Uterus (tissue), 4 donors: ENCODE measurements at places on chromosomes 6 and 20. TPM values are rescaled to one million over a fixed set of nuclear protein-coding genes. Genes with fewer than 3 reads are reported as not detected.

Gene CRISP3
- not detected for total RNA-seq

GRCh38 chr6:152091201-152091600, 283.7 kb downstream of the ESR1 start:
- H3K4me1 ChIP-seq, result no peaks in the 10 kb centered on the region
- H3K36me3 ChIP-seq, result no peaks in the 10 kb centered on the region
- no peak overlapping the region for H3K4me3 ChIP-seq
- H3K27ac ChIP-seq, result peak overlapping the region; percentile 79
- no peaks in the 10 kb centered on the region for H3K27me3 ChIP-seq
- no peak for DNase-seq

Gene EEF1A2
- total RNA-seq, result not detected

DNA sequence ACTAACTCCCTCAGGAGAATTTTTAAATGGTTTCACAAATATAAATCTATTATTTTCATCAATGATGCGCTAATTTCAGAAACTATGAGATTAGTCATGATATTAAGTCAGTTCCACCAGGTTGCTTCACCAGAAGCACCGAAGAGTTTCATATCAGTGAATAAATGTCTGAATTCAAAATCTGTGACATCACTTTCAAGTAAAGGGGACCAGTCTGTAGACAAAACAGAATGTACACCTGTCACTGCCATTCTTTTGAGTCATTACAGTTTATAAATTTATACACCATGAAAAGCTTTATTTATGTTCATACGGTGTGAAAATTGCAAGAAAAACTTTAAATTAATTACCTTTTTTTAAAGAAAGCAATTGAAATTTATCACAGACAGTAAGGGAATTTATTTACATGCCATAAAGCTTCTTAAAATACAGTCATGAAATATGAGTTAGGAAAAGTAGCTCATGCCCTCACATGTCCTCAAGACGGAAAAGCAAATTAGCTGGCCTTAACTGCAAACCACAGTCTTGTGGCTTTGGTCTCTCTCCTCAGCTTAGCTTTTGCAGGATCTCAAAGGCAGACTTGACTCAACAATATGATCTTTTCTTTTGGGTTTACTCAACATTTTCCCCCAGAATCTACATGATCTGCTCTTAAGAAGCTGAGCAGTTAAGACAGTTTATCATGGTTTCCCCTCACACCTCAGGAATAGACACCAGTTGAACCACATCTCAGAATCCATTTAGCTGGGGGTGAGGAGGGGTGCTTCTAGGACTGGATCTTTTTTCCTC, 177.7 kb upstream of the MCHR2 start:
- no peak overlapping the region for H3K27ac ChIP-seq
- DNase-seq, result no peak
- H3K4me1 ChIP-seq, result no peaks in the 10 kb centered on the region
- H3K27me3 ChIP-seq, result no peaks in the 10 kb centered on the region
- no peaks in the 10 kb centered on the region for H3K36me3 ChIP-seq

DNA sequence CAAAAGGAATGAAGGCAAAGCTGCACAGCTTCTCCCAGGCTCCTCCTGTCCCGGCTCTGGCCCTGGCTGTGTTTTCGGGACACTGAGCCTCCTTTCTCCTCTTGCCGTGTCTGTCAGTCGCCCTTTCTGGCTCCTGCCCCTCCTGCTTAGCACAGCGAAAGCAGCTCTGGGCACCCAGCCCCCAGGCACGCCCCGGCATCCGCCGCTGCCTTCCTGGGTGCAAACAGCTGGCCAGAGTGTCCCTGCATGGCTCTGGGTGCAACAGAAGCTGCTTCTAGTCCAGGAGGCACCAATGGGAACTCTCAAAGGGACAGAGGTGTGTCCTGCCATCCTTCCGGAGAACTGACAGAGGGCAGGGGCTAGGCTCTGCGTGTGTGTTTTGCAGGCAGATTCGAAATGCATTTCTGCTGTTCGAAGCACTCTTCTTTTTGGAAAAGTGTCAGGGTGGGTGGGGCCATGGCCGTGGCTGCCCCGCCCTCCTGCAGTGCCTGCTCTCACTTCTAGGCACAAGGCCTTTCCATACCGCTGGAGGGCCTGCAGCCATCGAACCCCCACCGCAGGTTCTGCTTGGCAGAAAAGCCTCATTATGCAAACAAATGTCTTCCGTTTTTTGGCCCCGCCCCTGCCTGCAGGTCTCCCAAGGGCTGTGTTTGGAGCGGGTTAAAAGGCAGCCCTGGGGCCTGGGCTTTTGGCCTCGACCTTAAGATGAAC, 15.5 kb downstream of the COL9A3 start:
- H3K4me3 ChIP-seq, result no peak overlapping the region
- H3K4me1 ChIP-seq, result no peaks in the 10 kb centered on the region
- H3K27me3 ChIP-seq, result no peaks in the 10 kb centered on the region
- DNase-seq, result no peak

Gene BPIFA1
- total RNA-seq, result not detected

- H3K27ac ChIP-seq, result peak overlapping the region; percentile 74
- H3K4me3 ChIP-seq, result no peak overlapping the region
- H3K27me3 ChIP-seq, result no peaks in the 10 kb centered on the region
These were observed 109.2 kb upstream of the TMEM170B start for GRCh38 chr6:11428371-11428770.

DNA sequence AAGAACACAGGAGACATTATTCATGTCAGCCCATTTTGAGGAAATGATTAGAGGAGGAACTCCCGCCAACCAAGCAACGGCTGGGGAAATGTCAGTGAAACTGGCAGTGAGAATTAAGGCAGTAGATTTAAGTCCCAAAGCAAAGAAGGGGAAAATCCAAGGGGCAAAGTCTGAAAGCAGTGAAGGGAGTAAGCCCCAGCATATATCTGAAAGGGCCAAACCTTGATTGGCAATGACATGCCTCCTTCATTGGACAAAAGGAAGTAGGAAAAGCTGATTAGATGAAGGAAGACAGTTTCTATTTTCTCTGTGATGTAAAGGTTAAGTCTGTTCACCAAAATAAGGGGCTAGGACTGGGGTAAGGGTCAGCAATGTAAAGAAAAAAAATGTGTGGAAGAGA, 190.3 kb downstream of the RNF144B start:
- no peaks in the 10 kb centered on the region for H3K36me3 ChIP-seq
- no peak overlapping the region for H3K4me3 ChIP-seq
- H3K27me3 ChIP-seq, result no peaks in the 10 kb centered on the region
- no peak for DNase-seq
- H3K27ac ChIP-seq, result no peak overlapping the region

Gene WFDC5
- not detected for total RNA-seq

Gene LIN28B
- not detected for total RNA-seq
